ENCODE measurements at places on chromosomes 7 and 10.

- DNase-seq, result no peak
These were observed 52.3 kb downstream of the PARD3 start for GRCh38 chr10:34762603-34763299.

DNA sequence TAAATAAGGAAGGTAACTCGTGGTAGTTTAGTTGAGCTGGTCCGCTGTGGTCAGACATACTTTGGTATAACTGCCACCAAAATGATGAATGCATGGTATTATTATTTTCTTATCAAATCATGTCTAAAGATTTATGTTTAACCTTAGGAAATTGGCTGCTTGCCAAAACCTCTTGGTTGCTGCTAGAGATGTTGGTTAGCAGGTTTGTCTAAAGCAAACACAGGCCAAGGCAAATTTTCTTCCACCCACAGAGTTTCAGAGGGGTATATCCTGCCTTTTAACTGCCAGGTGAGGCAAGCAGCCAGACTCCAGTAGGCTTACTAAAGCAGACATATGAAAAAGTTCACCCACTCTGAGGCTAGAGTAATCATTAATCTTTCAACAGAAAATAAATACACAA is 101.4 kb downstream of the SEMA3E start:
- DNase-seq, result no peak

DNA sequence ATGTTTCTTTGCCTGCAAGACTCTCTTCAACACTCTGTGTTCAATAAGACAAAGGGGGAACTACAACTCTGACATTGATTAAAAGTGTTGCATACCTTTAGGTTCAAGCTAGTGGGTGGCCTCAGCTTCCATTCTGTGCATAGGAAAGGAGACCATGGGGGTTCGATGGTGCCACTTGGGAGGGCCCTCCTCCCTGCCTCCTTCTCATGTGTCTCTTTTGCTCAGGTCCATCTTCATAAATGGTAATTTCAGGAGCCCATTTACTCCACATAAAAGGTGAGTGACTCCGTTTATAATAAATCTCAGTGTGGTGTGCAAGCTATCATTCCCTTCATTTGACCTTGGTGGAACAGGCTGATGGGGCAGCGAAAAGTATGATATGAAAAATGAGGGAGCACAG is 285.1 kb downstream of the LRMDA start:
- no peak for DNase-seq

DNA sequence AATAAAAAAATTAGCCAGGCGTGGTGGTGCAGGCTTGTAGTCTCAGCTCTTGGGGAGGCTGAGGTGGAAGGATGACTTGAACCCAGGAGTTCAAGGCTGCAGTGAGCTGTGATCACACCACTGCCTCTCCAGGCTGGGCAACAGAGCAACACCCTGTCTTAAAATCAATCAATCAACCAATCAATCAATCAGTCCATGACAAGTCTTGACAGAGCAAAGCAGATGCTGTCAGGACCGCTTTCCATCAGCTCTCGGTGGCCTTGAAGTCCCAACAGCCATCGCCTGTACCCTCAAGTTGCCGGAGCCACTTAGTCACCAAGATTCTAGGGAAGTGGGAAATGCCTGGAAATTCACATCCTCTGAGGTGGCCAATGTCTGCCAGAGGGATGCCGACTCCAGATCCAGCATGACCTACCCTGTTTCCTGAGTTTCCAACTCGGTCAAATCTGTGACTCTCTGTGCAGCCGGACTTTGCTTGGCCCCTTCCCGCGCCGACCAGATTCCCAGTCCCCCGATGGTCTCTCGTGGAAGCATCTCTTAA is 871 bp upstream of the CCL24 start:
- DNase-seq, result no peak

DNA sequence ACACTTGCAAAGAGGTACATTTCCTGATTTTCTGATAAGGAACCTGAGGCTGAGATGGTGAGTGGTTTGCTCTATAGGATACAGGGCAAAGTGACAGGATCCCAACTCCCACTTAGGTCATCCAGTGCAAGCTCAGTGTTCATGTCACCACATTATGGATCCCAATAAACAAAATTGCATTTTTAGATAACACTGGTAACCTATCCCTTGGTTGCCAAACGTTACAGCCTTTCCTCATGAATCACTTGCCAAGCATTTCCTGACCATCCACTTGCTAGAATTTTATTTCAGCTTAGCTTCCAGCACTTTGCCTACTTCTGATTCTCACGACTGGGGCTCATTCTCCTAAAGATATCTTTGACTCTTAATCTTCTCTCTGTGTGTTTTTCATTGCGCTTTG is 131.4 kb upstream of the ODAD2 start:
- no peak for DNase-seq

DNA sequence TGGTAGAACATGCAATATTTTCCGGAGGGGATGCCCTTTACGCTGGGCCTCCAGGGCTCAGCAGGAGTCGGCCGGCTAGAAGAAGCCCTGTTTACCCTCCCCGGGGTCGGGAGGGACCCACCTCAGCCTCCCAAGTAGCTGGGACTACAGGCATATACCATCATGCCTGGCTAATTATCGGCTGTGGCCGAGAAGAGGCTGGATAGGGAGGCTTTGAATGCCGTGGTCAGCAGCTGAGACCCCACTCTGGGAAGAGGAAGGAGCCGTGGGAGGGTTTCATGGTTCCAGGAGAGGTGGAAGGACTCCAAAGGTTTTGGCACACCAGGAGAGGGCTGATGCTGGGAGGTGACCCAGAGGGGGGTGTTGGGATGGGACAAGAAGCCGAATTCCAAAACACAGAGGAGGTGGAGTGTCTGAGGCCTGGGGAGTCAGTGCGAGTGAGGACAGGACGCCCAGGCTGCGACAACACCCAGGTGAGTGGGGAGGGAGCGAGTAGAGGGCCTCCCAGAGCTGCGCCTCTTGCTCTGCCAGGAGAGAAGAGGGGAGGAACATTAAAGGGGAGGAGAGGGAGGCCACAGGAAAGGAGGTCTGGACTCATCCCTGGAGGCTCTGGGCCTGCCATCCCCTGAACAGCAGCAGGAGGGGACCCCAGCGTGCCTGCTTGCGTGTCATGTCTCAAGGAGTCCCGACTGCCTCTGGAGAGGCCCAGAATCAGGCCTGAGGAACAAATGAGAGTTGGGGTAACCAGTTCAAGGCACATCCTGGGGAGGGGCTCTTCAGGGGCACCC is 19.6 kb downstream of the GRID2IP start:
- no peak for DNase-seq

DNA sequence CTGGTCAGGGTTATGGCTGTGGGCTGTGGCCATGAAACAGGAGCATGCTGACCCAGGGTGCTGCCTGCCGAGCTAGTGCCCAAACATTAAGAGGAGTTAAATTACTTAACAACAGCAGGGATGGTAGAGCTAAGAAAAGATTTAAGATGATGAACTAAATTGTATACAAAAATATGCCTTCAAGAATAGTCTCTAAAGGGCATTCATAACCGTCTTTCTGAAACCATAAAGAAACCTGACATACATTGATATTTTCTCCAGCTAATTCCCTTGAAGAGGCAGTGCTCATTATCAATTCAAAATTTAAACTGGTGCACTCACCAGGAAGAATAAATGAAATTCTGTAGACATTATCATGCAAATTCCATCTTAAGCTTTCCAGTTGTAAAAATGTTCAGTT is 265.8 kb upstream of the TAC1 start:
- no peak for DNase-seq

GRCh38 chr7:1735262-1735661 is 65.2 kb downstream of the ELFN1 start:
- no peak for DNase-seq

- no peak for DNase-seq
These were observed 43.8 kb upstream of the SEMA3D start for GRCh38 chr7:85230623-85231022.

DNA sequence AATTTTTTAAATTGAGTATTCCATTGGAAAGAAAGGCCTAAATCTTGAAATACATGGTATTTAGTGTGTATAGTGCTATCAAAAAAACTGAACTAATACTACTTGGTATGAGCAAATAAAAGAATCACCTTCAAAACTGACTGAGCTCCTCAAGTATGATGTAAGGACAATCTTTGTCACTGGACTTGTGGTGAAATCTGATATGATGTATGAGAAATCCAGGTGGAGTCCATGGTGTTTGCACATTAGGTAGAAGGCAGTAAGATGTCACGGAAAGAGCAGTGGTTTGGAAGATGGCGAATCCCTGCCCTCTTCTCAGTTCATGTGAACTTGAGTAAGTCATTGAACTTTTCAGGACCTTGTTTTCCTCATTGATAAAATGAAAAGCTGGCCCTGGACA is 62.1 kb upstream of the COL1A2 start:
- DNase-seq, result no peak

DNA sequence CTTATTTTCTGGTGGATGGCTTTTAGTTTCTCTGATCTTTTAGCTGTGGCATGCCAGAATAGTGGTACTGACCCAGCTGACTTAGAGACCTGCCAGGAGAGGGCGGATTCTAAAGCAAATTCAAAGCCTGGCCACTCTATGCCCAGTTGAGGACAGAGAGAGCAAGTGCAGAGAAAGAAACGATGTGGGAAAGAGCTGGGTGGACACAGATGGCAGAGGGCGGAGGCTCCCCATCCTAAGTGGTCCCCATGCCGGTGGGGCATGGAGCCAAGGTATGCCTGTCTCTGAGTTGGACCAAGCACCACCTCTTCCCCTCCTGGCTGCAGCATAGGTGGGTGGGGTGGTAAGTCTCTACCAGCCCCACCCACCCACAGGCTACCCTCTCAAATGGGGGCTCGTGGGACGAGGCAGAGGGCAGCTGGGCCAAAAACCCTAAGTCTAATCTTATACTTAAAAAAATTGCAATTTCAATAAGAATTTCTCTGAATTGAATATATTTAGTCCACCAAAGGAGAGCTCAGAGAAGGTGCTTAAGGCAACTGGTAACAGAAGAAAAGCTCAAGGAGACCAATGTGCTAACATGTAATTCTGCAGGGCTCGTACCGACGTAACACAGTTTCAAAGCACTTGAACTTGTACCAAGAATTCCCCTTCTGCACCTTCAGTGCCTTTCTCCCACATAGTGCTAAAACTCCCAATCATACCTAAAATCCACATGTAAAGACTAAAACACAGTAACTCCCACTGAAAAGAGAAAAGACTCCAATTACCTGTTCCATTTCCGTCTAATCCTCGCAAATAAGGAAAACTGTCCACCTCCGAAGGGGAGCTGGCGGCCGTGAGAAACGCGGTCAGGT is 85.7 kb upstream of the NMT2 start:
- no peak for DNase-seq

DNA sequence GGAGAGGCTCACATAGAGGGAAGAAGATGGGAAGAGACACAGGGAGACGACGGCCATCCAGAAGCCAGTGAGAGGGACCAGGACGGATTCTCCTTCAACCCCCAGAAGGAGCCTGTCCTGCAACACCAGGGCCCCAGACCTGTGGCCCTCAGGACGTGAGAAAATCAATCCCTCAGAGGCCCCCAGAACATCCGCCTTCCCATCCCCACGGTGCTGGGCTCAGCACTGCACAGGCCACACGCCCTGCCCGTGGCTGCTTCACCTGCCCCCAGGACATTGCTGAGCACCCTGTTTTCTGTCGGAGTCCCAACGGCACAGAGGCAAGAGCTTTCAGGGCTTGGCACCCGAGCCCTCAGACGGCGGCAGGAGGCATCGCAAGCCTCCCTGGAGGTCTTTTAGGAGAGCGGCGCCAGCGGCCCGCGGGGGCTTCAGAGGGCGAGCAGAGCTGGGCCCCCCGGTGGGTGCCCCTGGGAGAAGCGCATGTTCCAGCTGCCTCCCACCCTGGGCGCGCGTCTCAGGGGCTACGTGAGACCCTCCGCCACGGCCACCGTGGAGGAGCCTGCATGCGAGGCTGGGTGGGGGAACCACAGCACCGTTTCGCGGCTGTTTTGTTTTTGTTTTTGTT is 42.8 kb downstream of the PDGFA start:
- no peak for DNase-seq

GRCh38 chr7:94698275-94698674 is 42.3 kb upstream of the SGCE start:
- DNase-seq, result no peak

GRCh38 chr7:86908948-86909347 is 150.5 kb downstream of the ELAPOR2 start:
- no peak for DNase-seq

GRCh38 chr10:94092848-94093247 is 99.1 kb downstream of the PLCE1 start:
- DNase-seq, result no peak

- no peak for DNase-seq
These were observed 389.6 kb downstream of the GALNT17 start for GRCh38 chr7:71521506-71521905.

DNA sequence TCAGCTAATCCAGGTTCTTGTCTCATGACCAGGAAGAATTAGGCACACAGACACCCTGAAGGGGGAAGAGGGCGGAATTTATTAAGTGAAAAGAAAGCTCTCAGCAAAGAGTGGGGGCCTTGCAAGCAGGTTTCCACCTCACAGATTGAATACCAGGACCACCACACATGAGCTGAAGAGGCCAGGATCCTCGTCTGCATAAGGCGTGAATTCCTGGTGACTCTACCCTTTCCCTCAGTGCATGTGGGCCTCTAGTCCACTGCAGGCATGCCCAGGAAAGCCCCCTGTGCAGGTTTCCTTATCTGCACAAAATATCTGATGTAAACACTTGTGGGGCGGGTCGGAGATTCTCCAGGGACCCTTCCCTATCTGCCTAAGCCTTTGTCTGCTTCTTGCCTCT is 782.1 kb upstream of the LRRN3 start:
- DNase-seq, result no peak

DNA sequence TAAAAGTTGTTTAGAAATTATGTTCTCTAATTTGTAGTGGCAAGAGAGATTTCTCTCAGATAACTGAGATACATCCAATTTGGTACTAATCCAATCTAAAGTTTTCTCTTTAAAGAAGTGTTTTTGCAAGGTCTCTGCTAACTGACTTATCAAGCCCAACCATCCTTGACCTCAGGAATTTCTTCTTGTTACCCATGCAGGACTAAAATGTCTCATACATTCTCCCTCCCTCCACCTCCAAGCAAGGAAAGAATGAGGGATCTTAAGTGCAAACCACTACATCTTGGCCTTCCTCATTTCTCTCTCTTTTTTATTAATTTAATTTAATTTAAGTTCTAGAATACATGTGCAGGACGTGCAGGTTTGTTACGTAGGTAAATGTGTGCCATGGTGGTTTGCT is 12.8 kb downstream of the NRAP start:
- DNase-seq, result no peak

Data from stimulated activated CD4-positive, alpha-beta T cell treated with anti-CD3 and anti-CD28 coated beads, Interleukin-1b, Interleukin-23, amount 100 ng/mL, for 1 hour (primary cell).